Esophagus muscularis mucosa (tissue), 4 donors: ENCODE measurements at places on chromosomes 7 and 10. TPM values are rescaled to one million over a fixed set of nuclear protein-coding genes. Genes with fewer than 3 reads are reported as not detected.

The CHAT gene
- not detected for total RNA-seq

The FGL2 gene
- total RNA-seq, result 294 TPM

The PRF1 gene
- total RNA-seq, result 1.2 TPM

GRCh38 chr7:26147030-26147429 is 5.0 kb upstream of the NFE2L3 start:
- H3K27ac ChIP-seq, result no peak overlapping the region
- no peak overlapping the region for H3K4me3 ChIP-seq
- no peak for DNase-seq
- H3K27me3 ChIP-seq, result no peaks in the 10 kb centered on the region
- H3K4me1 ChIP-seq, result peaks cover 6% of the 10 kb centered on the region

The AGAP9 gene
- 2.7 TPM for total RNA-seq

DNA sequence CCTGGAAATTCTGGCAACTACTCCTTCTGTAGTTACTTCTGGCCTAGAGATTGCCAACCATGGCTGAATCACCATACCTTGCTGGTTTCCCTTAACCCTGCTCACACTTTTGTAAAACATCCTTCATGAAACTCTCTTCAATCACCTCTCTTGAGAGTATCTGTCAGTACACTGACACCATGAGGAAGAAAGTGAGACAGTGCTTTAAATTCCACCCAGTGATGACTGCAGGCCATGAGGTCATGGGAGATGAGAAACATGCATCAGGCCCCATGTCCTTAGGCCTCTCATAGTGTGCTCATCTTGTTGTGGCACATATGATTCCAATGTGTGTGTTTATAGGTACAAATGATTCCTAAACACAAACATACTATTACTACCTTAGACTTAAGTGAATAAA is 24.6 kb upstream of the NAMPT start:
- DNase-seq, result no peak
- no peaks in the 10 kb centered on the region for H3K4me1 ChIP-seq
- no peaks in the 10 kb centered on the region for H3K27me3 ChIP-seq
- H3K4me3 ChIP-seq, result no peak overlapping the region
- H3K36me3 ChIP-seq, result no peaks in the 10 kb centered on the region
